ENCODE measurements at places on chromosomes 4 and X.

DNA sequence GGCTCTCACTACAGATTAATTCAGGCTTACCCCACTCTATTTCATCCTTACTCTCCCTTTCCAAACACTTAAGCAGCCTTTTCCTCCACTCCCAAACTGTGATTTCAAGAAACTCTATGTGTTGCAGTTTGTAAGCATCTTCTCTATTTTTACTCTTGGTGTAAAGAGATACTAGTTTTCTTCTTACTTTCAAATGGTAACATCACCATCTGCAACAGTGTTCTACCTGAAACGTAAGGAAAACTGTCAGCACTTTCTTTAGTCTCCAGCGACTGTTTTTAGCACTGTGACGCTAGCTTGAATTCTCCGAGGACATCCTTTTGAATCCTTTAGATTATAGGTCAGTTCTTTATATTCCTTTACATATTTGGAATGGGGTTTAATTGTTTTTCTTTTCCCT lies 335.2 kb downstream of the PDGFC start:
- DNase-seq, result no peak

- no peak for DNase-seq
These were observed 15.4 kb upstream of the TBC1D19 start for GRCh38 chr4:26568446-26568994.

GRCh38 chr4:98469771-98470170 lies 188.6 kb downstream of the TSPAN5 start:
- DNase-seq, result no peak

- no peak for DNase-seq
These were observed 3.4 kb upstream of the MAN2B2 start for GRCh38 chr4:6571608-6572007.

- DNase-seq, result no peak
These were observed 315.4 kb downstream of the INPP4B start for GRCh38 chr4:142530728-142531127.

DNA sequence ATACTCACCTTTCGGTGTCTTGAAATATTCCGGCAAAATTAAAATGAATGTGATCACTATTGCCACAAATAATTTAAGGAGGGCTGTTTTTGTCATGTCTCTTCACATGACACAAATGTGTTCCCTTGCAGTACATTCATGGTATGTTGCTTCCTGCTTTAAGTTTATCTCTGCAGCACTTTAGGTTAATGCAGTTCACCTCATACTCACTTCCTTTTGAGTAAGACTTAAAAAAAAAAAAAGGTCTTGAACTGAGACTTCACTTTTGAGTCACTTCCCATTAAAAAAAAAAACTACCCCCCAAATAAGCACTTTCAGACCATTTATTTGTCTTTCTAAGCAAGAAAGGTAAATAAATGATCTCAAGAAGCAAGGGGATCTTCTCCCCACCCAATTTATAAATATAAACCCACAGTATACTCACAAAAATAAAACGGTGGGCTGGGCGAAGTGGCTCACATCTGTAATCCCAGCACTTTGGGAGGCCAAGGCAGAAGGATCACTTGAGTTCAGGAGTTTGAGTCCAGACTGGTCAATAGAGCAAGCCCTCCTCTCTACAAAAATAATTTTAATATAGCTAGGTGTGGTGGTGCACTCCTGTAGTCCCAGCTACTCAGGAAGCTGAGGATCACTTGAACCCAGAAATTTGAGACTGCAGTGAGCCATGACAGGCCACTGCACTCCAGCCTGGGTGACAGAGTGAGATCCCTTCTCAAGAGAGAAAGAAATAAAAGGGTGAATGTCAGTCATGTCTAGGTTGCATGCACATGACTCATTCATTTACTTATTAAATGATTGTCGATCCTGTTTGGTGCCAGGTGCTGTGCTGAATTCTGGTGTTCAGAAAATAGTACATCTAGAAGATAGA lies at the start of gene TMEM156:
Gene TMEM156 (minus strand): TSS at position 192 of the 868 bp plus-strand sequence. CDS start 96 bp downstream, at position 96.
- DNase-seq, result peak; percentile 12

DNA sequence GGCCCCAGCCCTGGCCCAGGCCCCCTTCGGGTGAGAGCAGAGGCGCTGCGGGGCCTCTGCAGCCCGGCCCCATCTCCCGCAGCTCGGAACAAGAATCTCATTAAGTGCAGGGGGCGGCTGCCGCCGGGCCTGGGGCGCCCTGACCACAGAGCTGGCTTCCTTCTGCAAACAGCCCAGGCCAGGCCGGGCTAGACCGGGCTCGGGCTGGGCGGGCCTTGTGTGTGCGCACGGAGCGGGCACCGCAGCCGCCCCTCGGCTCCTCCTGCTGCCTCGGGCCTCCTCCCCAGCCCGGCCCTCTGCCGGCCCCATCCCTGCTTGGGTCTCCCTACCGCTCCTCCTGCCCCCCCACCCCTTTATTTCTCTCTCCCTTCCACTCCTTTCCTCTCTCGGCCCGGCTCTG lies 83.3 kb downstream of the EFNB1 start:
- no peak for DNase-seq

GRCh38 chr4:156132196-156132595 lies 178.5 kb upstream of the CTSO start:
- no peak for DNase-seq

DNA sequence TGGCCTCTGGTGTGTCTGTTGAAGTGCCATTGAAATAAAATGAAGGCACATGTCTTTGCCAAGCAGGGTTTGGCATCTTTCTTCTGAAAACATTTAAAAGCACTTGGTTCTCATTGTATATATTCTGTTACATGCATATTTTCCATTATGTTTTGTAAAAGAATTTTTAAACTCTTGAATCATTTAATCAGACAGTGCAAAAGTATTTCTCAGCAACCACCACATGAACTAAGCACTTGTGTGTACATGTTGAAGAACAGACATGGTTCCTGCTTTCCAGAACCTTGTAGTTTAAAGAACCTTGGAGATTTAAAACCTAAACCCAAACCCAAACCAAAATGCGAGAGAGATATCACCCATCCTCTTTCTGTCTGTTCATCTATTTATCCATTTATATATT lies 220.3 kb upstream of the GIMD1 start:
- DNase-seq, result no peak

GRCh38 chr4:107858158-107858742 lies 33.5 kb downstream of the SGMS2 start:
- DNase-seq, result no peak

DNA sequence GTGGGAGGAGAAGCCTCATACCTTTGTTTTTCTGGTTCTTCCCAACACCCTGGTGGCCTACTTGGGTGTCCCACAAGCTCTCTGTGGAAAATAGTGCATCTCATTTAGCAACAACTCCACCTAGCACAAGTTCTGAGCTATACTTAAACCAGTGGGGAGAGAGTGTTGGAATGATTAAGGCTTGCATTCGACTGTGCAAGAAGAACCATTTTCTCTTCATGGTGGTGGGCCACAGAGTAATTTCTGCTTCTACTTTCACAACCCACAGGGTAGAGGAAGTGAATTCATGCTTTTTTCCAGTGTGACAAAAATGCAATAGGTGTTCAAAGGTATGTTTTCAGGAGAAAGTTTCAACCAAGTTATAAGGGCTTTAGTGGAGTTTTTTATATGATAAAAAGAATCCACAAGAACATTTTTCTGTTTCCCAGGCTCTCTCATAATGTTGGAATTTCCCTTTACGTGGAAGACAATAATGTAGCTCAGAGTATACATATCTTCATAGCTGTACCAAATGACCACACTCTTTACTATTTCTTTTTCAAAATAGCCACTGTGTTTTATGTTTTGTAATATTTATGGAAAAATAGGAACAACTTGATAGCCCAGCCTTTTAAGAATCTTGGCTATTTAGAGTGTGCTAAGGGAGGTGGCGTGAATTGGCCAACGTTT lies 80.3 kb upstream of the HHIP start:
- no peak for DNase-seq

DNA sequence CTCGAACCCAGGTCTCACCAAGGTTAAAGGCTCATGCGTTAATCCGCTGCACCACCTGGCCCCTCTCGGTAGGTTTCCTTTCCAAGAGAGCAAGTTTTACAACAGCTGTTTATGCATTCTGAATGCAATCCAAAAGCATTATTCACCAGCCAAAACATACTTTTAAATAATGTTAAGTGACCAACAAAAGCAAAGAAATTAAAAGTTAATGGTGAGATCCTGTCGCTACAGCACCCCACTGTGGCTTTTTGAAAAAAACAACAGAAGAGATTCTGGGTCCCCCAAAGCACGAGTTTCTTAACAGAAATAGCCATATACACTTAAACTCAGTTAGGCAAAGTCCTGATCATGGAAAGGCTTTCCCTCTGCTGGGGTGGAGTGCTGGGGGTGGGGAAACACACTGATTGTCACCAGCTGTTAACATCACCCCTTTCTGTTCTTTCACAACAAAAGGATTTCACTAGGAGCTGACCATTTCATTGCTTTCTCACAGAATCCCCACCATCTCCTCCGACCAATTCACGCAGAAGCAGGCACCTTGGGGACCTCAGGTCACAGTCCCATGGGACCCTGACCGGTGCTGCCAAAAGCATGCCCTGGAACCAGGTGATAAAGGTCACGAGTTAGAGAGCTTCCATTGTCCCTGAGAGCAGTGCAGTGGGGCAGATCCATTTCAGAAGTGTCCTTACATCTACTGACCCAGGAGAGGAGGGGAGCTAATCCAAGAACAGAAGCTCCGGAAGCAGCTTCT lies 51.2 kb downstream of the ZNF827 start:
- DNase-seq, result no peak

DNA sequence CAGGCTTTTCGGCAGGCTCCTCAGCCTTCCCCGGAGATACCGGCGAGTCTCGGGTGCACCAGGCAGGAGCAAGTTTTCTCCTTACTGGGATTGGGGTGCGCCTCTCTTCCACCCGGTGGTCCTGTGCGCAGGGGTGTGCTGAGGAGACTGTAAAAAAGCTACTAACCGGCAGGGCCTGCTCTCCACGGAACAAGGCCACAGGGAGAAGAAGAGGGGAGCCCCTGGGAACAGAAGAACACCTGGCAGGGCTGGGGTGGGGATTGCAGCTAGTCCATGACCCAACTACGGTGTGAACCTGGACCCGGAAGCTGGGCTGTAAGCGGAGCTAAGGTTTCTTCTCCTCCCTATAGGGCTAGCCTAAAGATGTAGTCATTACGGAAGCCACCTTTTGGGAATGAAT lies 17.7 kb upstream of the ZIC3 start:
- DNase-seq, result no peak

DNA sequence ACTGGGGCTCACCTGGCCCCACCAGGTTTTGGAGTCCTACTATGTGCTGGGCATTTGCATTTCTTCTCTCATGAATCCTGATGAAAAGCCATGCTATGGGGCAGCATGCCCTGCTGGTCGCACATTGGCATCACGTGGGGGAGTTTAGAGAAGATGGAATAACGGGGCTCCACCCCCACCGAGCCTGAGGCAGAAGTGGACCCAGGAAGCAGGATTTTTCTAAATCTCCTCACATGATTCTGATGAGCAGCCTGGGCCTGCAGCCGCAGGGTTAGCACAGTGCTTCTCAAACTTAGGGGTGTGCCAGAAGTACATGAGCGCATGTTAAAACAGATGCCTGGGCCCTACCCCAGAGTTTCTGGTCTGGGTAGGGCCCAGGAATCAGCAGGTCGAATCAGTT lies 4.6 kb upstream of the SORCS2 start:
- DNase-seq, result no peak

GRCh38 chr4:8046925-8047541 lies 107.4 kb upstream of the AFAP1 start:
- no peak for DNase-seq

- DNase-seq, result no peak
These were observed 245.9 kb downstream of the IDS start for GRCh38 chrX:149259241-149259640.

DNA sequence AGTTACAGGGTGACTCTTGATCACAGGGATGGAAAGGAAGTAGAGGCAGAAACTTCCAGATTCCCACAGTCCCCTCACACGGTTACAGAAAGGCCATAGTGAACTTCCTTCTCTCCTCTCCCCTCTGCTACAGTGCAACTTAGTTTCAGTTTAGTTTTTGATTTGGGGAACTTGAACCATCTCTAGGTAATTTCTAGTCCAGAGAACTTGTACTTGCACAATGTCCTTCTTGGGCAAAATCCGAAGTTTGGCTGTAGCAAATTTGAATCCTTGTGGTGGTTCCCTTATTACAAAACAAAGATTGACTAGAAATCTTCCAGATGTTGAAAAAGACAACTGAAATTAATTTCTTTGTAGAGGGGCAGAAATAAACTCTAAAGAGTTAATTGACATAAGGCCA lies 1.2 kb upstream of the BLTP1 start:
- DNase-seq, result no peak

GRCh38 chr4:100516225-100516624 lies 1.6 kb downstream of the EMCN start:
- DNase-seq, result no peak

DNA sequence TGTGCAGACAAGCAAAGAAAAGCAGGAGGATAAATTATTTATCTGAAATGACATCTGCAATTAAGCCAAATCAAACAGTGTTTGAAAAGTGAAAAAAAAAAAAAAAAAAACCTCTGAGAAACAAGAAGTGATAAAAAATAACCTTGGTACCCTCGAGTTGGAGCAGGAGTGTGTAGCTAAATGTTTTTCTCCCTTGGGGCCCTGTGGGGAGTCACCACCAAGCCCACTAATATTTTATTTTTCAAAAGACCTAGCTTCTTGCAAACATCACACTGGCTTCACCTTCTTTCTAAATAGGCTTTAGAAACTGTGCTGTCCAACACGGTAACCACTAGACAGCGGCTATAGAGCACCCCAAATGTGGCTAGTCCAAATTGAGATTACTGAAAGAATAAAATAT lies 47.7 kb downstream of the SNX25 start:
- DNase-seq, result no peak

- DNase-seq, result no peak
These were observed 93.2 kb downstream of the GASK1B start for GRCh38 chr4:158079661-158080060.

- no peak for DNase-seq
These were observed 81.8 kb downstream of the TRIML1 start for GRCh38 chr4:188221090-188221489.

DNA sequence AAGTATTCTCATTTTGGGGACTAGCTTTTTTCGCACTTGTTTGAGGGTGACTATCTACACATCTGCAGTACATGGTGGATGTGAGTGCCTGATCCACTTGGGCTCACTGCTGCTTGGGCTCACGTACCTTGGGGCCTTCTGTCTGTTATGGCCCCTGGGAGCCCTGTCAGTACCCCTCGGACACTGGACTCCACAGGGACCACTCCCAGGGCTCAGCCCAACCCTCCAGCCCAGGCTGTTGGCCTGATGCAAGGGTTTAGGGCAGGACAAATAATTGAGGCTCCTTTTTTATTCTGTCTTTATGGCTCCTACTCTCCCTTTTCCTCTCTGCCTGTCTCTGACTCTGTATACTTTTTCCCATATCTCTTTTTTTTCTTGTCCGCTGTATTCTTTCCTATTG lies 32.7 kb upstream of the MSN start:
- DNase-seq, result no peak

- DNase-seq, result no peak
These were observed 387.8 kb downstream of the DCAF12L2 start for GRCh38 chrX:125778261-125778660.

GRCh38 chrX:62928906-62929305 lies 422.2 kb downstream of the SPIN4 start:
- DNase-seq, result no peak

GRCh38 chrX:154827194-154828015 lies 7.1 kb downstream of the SMIM9 start:
- DNase-seq, result no peak
